ENCODE measurements at places on chromosomes 2 and 18. TPM values are rescaled to one million over a fixed set of nuclear protein-coding genes. Genes with fewer than 3 reads are reported as not detected.

GRCh38 chr2:10360850-10361588 lies 58.3 kb downstream of the HPCAL1 start:
- DNase-seq = no peak

DNA sequence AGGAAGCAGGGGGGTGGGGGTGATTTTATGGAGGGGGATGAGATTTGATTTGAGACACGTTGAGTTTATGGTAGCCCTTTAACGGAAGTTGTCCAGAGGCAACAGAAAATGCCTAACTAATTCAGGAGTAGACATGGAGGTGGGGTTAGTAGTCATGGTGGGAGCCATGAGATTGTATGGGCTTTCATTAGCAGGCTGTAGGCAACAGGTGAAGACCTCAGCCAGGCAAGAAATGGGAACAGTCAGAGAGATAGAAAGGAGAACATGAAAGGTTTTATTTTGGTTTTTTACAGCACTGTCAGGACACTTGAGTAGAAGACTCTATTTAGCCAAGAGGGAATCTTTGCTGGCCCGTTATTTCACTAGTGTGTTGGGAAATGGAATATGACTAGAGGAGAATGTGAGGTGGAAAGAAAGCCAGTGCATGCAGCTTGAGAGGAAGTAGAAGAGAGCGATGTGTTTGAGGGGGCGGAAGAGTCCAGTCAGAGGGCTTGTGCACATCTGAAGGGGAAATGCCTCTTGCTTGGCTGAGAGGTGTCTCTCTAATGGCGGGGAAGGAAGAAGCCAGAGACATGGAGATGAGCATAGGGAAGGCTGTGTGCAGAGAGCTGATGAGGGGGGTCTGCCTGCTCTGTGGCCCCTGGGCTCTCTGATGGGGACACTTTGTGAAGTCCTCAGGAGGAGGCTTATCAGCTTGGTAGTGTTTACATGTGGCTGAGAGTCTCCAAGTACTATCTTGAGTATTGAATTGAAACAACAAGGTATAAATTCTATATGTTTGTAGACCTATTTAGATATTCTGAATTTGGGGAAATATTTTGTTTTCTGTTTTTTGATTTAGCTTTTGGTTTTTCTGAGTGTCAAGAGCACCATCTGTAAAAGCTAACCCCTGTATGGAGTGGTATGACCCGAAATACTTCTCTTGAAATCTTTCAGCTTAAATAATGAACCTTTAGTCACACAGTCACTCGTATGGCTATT lies 66.9 kb upstream of the ITM2C start:
- no peak for DNase-seq

- no peak for DNase-seq
Observed at GRCh38 chr2:144364944-144365738, 154.8 kb downstream of the ZEB2 start.

- no peak for DNase-seq
Observed at GRCh38 chr18:76454418-76454817, 40.6 kb downstream of the ZNF516 start.

- no peak for DNase-seq
Observed at GRCh38 chr18:36813824-36814223, 15.0 kb downstream of the TPGS2 start.

GRCh38 chr2:235640926-235641723 lies 147.3 kb downstream of the AGAP1 start:
- no peak for DNase-seq

GRCh38 chr18:57461652-57462269 lies 26.6 kb downstream of the ONECUT2 start:
- DNase-seq = no peak

- DNase-seq = no peak
Observed at GRCh38 chr2:21372654-21373053, 248.9 kb downstream of the TDRD15 start.

The MPPE1 gene
- total RNA-seq = 37.4 TPM

The LAMA3 gene
- 0.84 TPM for total RNA-seq

The SCN7A gene
- 3.3 TPM for total RNA-seq

The STON1 gene
- total RNA-seq = 8.2 TPM

The SLC9A4 gene
- total RNA-seq = 0.62 TPM
